ENCODE measurements at places on chromosomes 4 and X.

DNA sequence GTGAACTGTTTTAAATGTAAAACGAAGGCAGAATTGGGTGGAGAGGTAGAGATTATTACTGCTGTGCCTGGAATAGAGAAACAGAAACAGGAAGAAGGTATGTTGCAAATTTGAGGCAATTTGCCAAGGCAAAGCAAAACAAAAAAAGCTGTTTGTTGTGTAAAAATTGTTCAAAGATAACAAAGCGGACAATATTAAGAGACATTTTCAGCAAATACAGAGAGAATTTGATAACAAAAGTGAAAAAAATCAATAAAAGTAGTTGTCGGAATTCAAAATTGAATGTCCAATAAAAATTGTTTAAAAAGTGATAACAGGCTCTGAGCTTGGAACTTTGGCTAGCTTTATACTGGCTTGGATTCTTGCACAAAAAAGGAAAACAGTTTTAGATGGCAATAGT is 14.4 kb upstream of the SMS start:
- no peak for DNase-seq

DNA sequence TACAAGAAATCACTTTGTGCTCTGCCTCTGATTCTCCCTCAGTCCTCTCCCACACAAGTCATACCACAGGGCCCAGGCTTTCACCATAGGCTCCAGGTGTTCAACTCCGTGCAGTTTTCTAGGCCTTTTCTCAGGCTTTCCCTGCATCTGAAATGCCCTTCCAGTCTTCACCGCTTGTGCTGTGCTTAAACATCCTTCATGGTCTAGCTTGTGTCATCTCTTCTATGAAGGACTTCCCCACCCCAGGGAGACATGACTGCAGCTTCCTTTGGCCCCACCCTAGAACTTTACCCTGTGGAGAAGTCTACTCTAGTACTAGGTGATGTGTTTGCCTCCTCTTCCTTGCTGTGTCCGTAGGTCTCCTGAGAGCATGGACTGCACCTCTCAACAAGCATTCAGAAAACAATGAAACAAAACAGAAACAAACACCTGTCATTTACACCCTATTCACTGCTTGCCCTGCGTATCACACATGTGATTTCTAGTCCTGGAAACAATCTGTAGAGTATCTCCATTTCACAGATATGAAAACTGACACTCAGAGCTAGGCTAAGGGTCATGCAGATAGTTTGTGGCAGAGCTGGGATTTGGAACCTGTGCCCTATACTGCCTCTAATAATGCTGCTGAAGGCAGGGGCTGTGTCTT is 22.7 kb upstream of the LEF1 start:
- no peak for DNase-seq

DNA sequence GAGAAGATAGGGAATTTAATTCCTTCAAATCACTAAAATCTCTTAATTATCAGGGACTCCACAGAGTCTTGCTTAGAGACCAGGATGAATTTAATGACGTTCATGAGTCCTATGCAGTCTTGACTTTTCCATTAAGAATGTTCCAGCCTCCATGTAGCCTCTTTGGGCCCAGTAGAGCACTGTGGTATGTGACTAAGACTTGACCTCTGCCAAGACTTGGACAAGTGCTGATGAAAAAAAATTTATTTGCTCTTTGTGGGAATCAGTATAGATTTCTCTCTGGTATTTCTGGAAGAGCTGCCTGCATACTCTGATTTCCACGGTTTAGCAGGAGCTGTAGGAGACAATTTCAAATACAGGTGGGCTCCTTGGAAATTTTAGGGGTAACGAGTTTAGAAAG is 40.6 kb downstream of the CHRDL1 start:
- DNase-seq = peak; percentile 34

DNA sequence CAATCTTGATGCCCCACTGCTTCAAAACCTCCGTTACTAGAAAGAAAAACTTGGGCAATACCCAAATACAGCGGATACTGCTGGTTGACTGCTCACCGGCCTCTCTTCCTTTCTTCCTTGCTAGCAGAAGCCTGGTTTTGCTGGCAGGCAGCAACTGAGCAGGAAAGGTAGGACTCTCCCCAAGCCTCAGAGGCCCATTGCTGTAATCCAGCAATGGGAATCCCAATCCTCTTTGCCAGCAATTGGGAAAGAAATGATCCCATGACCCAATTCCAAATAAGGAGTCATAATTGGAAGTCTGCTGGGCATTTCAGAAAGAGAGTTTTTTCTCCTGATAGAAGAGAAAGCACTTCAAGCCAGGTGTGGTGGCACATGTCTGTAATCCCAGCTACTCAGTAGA is 394.5 kb downstream of the BCOR start:
- no peak for DNase-seq

DNA sequence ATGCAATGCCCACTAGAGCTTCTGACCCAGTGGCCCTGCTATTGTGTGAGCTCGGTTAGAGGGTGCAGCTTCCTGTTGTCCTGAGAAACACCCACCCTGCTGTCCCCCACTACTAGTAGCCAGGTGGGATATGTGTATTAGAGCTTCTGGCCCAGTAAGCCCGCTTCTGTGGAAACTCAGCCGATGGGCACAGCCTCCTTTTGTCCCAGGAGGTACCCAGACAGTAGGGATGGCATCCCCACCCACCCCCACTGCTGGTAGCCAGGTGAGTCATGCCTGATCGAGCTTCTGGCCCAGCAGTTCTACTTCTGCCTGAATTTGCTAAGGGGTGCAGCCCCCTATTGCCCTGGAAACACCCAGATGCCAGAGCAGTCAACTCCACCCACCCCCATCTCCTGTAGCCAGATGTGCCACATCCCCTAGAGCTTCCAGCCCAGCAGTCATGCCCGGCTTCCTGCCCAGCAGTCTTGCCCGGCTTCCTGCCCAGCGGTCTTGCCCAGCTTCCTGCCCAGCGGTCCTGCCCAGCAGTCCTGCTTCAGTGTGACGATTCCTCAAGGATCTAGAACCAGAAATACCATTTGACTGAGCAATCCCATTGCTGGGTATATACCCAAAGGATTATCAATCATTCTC is 162.7 kb upstream of the KLF8 start:
- no peak for DNase-seq

GRCh38 chrX:11757397-11757718 is 679 bp upstream of the MSL3 start:
- DNase-seq = no peak

- no peak for DNase-seq
These were observed 24.1 kb downstream of the SMIM43 start for GRCh38 chr4:121740796-121741409.

DNA sequence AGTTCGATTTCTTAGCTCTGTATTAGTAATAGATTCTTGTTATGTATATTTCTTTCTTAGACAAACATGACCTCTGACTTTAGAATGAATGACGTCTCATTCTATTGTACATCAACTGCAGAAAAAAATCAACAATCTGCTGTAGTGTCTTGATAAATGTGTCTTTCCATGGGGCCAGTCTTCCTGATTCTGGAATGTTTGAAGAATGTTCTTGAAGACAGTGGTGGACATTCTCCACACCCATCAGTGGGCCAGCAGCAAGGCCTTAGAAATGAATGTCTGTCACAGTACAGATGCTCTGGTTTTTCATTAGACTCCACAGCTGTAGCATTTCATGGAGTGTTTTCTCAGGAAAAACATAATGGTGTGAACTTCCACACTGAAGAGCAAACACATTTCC is 63.2 kb upstream of the FAM47B start:
- peak; percentile 35 for DNase-seq

- DNase-seq = no peak
These were observed 45.5 kb downstream of the PPP1R2C start for GRCh38 chrX:42732506-42732905.

DNA sequence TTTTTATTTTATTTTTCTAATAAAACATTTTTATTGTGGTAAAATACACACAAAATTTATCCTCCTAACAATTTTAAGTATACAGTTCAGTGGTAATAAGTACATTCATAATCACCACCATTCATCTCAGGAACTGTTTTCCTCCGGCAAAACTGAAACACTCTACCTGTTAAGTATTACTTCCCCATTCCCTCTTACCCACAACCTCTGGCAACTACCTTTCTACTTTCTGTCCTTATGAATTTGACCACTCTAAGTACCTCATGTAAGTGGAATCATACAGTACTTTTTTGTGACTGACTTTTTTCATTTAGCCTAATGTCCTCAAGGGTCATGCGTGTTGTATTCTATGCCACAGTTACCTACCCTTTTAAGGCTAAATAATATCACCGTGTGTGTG is 21.1 kb upstream of the HSFX4 start:
- no peak for DNase-seq

- DNase-seq = no peak
These were observed 105.0 kb upstream of the MAMLD1 start for GRCh38 chrX:150258176-150258425.

DNA sequence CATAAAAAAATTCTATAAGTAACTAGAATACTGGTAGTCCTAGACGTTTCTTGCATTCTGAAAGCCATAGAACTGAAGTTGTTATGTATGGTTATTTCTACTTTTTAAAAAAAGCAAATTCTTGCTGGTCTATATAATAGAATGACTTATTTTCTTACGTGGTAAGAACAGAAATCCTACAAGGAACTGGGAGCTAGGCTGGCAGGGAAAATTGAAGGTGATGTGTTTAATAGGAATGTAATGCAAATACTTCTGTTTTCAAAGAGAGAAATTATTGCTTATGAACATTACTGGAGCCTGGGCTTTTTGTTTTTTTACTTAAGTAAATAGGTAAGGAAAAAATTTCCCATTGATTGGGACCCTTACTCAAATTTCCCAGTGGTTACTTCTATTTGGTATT is 8.9 kb downstream of the CCNA2 start:
- DNase-seq = peak; percentile 53

- no peak for DNase-seq
These were observed 94.4 kb downstream of the NWD2 start for GRCh38 chr4:37338972-37339371.

- peak; percentile 27 for DNase-seq
These were observed 426.7 kb downstream of the RPA4 start for GRCh38 chrX:97310373-97310772.

Measured in fibroblast of skin of right biceps (primary cell).